ENCODE measurements at places on chromosomes 2 and 18.

DNA sequence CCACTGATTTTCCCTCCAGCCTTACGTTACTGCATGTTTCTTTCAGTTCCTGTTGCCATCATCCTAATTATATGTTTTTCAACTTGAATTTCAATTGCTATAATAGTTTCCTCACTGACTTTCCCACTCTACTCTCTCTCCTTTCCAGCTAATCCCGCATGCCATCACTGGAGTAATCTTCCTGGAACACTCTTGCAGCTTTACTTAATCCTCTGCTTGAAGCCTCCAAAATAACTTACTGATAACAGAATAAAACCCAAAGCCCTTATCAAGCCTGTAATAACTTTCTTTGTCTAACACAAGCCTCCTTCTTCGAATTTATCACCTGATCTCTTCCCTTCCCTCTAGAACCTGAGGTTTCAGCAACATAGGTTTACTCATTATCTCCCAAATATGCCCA is 237.3 kb downstream of the LTBP1 start:
- DNase-seq = no peak

GRCh38 chr2:241225545-241225944 is 37.1 kb downstream of the ANO7 start:
- no peak for DNase-seq

DNA sequence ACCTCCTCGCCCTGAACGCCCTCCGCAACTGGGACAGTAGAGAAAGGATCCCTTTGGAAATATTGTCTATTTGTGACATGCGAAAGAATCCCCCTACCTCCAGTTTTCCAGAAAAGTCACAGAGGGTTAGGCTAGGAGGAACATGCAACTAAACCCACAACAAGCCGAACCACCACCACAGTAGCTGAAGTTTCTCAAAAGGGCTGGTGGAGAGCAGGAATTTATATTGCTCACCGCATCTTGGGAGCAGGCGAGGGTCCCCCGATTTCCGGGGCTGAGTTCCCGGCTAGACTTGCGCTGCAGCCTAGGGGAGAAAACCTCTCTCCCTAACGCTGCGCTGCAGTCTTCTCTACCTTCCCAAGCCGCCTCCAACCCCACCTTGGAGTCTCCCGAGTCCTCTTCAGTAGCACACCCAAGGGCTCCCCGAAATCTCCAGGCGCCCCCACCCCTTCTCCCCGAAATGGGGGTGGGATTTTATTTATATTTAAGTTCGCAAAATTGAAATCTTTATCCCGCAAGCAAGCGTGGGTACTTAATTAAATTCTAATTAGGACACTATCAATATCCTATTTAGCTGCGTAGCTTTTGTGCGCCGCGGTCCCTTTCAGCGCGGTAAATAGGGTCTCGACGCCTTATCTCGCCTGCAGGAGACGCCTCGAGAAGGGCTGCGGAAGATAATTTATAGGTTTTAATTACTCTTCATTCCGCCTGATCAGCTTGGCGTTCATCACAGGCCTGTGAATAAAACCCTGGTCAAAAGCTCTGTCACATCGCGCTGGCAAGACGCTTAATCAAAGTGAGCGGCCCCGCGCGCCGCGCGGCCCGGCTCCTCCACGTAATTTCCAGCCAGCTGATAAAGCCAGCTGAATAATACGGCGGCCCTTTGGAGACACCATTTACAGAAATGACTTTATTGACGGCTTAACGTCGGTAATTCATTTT is 2.0 kb upstream of the EN1 start:
- no peak for DNase-seq

- no peak for DNase-seq
Observed at GRCh38 chr18:2396162-2396505, 175.2 kb downstream of the METTL4 start.

DNA sequence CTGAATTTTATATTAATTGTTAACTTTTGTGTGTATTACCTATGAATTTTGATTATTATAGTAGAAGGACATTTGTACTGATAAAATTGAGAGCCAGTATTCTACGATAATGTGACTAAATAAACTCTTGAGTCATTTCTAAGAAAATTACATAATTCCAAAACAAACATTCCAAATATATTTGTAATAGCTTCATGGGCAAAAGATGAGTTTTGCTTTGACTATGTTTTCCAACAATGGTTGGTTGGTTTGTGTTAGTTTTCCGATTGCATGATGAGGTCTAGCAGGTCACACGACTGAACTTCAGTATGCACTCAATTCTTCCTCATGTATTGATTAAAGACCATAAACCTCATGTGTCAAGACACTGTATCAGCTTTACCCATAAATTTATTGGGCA is 71.7 kb upstream of the WDR75 start:
- DNase-seq = no peak

DNA sequence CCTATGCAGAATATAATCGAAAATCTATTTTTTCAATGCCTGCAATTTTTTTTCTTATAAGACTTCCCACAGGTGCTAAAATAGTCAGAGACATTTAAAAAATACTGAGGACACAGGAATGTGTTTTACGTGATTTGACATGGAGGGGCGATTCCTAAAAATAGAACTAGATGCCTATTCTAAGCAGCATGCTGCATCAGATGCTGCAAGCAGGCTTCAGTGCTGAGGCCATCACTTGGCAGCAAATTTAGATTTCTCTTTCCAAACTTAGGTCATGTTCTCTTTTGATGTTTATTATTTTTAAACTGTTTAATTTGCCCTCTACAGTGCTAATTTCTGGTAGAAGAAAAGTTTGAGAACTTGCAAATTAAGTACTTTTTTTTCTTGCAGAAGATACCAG is 43.7 kb upstream of the NCK2 start:
- DNase-seq = no peak

GRCh38 chr2:44904578-44904977 is 36.9 kb upstream of the SIX3 start:
- DNase-seq = no peak

GRCh38 chr2:200913654-200914053 is 24.5 kb downstream of the NIF3L1 start:
- DNase-seq = no peak

DNA sequence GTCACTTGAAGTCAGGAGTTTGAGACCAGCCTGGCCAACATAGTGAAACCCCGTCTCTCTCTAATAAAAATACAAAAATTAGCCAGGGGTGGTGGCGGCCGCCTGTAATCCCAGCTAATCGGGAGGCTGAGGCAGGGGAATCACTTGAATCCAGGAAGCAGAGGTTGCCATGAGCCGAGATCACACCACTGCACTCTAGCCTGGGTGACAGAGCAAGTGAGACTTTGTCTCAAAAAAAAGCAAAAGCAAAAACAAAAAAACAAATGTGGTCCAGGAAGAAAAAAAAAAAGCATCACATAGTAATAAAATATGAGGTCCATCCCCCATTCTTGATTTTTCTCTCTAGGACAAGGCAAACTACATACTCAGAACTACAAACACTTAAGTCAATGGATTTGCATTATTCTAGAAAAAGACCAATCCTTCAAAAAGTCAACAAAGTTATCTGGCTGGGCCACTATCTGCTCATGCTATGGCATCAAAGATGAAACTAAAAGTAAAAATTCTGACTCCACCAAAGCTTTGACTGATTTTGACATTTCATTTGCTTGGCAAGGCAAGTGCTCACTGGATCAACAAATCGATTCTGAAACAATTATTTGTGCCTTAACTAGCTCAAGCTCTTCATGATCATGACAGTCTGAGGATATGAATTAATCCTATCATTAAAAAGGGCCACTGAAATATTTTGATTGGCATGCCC is 28.4 kb downstream of the MEX3C start:
- no peak for DNase-seq

GRCh38 chr2:85862426-85862825 is 26.4 kb downstream of the ST3GAL5 start:
- no peak for DNase-seq

- DNase-seq = no peak
Observed at GRCh38 chr2:121768143-121768755, 12.8 kb downstream of the TSN start.

DNA sequence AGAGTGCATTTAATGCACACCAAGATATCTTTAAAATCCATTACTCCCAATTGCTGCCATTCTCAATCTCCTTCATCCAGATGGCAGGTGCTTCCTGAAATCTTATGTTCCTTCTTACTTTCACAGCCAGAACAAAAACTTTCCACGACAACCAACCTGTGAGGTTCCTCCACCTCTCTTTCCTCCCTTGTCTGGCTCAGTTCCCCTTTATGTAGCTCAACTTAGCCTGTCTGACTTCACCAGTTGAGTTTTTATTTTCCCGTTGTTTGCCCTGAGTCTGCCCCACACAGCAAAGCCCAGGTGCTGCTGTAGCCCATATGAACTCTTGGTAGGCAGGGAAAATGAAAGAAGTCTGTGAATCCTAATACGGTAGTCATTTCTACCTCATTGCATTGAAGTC is 112.5 kb downstream of the MREG start:
- DNase-seq = no peak

- peak; percentile 56 for DNase-seq
Observed at GRCh38 chr2:54599914-54600313, 123.5 kb upstream of the EML6 start.

DNA sequence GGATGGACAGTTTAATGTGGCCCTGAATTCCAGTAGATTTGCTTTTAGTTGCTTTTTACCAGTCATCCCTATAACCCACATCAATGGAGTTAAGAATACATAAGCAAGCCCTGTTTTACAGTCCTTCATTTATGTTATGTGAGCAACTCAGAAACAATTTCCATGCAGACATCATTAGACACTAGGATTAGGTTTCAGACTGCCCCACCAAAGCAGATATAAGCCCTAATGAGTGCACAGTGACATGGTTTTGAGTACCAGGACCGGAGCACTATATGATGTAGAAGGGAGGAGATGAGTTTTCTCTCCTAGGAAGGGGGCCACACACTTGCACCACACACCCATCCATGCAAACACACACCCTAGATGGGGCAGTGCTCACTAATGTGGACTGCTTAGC is 15.5 kb downstream of the KCNS3 start:
- DNase-seq = no peak

DNA sequence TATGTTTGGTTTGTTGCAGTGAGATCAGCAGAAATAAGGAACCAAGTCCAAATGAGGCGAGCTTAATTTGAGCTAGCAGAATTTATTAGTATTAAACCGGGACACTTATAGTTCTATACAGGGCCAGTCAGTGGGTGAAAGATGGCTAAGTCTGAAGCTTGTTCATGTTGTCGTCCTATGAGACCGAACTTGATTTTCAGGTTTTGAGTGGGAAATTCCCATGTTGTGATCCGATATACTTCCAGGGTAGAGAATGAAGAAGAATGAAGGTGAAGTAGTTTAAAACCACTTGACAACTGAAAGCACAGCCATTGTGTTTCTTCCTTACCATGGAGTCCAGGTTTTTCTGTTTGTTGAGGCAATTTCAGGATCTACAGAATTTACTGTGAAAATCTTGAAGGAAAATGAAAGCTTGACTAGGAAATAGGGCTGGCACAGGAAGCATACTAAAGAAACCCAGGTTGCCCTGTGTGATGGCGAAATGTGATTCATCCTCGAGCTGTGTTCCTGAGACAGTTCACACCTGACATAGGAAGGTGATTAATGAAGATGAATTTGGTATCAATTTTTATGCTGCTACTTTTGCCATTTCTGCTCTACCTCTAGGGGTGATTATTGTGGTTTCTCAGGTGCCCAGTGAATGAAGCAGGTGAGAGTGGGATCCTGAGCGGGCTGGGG is 37.6 kb upstream of the MGAT5 start:
- no peak for DNase-seq

DNA sequence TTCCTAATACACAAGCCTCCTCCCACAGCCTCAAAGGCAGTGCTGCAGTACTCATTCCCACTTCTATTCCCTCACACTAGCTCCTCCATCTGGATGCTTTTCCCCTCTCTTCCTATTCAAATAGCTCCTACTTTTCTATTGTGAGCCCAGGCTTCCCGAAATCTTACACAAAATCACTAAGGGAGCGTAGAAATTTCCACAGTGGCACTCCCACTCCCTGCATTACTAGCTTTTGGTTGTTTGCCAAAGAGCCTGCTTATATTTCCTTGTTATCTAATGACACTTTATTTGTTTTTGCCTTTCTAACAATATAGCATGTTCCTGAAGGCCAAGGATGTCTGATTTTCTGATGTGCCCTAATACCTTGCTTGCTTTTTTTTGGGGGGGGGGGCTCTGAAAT is 10.9 kb downstream of the EPAS1 start:
- DNase-seq = no peak

DNA sequence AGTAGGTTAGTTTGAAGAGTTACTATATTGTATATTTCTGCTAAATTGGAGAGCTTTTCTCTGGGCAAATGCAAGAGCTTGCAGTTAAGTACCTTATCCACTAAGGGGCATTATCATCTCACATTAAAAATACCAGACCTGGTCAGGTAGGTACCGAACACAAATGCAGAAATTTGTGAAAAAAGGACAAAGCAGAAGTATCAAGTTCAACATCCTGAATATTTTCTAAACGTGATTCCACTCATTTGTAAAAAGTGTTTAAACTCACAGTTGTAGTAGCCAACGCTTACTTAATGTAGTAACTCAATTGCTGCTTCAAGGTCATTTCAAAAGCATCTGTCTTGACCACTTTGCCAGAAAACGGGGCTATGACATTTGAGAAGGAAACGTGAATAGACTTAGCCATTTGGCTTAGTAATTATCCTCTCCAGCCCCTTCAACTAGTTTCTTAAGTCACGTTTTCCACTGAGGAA is 52.1 kb downstream of the CYRIA start:
- DNase-seq = no peak

GRCh38 chr2:9164112-9164608 is 42.5 kb upstream of the ASAP2 start:
- no peak for DNase-seq

GRCh38 chr2:234163510-234164045 is 113.1 kb downstream of the SPP2 start:
- DNase-seq = no peak

- DNase-seq = no peak
Observed at GRCh38 chr2:235513984-235514626, 20.3 kb downstream of the AGAP1 start.

DNA sequence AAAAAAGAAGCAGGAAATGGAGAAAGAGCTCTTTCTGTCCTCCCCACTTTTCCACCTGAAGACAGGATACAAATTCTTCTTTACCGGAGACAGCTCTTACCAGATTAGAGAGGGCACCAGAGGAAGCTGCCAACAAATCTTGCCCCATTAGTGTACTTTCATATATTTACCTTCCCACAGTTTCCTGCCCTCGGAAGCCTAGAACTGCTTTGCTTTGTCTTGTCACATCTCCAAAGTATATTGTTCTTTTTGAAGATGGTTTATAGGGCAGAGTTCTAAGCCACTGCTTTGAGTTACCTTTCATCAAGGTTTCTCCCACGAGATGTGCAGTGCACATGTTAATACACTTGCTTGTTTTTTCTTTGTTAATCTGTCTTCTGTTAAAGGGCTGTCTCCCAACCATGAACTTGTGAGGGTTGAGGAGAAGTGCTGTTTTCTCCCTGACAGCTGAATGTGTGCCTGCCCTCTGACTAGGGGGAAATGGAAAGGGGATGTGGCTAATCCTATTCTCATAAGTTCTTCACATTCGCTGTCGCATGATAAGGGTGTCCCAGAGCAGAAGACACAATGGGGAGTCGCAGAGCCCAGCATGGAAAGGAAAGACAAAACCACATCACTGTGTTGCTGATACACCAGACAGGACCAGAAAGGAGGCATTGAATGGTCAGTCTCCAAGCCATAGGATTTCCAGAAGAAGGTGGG is 24.2 kb downstream of the CENPA start:
- peak; percentile 26 for DNase-seq

- no peak for DNase-seq
Observed at GRCh38 chr2:118841450-118841827, 6.0 kb downstream of the EN1 start.
